T47D (cell line): ENCODE measurements at places on chromosomes 16 and 17.
A peak's percentile ranks its signal among the peaks of the same experiment; 100 is the strongest.

GRCh38 chr16:74455213-74455612, 33.9 kb upstream of the CLEC18B start:
- DNase-seq, result no peak

GRCh38 chr17:45836047-45837044, 8.3 kb upstream of the SPPL2C start:
- DNase-seq, result no peak

- DNase-seq, result no peak
These were observed 1.6 kb upstream of the FMNL1 start for GRCh38 chr17:45220079-45220478.

GRCh38 chr17:27607521-27608091, 23.4 kb upstream of the LGALS9 start:
- no peak for DNase-seq

- no peak for DNase-seq
These were observed 42.1 kb downstream of the ABHD15 start for GRCh38 chr17:29524692-29525091.

DNA sequence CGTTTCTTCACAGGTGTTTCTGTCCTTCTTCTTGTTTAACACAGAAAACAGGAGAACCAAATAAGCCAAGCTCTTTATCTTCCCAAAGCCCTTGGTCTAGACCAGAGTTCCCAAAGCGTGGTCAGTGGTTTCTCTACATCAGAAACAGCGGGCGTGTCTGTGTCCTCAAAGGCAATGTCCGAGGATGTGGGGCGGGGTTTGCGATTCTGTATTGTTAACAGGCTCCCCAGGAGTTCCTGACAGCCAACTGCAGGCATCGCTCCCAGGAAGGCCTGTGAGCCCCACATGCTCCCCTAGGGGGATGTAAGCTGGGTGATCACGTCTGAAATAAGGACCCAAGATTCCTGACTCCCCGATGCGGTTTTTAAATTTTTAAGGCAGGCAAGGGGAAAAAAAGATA, 28.4 kb upstream of the SLC25A19 start:
- no peak for DNase-seq

DNA sequence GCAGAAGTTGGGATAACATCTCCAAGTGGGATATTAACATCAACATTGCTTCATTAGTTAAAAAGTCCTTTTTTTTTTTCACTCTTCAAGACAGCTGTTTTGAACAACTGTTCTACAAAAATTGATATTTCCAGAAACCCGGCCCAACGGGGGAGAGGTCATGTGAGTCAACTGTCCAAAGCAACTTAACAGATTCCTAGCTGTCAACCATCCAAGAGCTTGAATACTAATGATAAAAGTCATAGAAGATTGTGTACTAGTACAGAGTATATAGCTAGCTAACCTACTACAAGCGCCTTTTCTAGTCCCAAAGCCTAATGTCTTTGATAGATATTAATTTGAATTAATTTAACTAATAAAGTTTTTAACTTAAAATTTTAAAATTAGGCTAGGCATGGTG, 172.0 kb downstream of the CYB561 start:
- no peak for DNase-seq

- DNase-seq, result peak; percentile 45
These were observed 1.6 kb downstream of the NUFIP2 start for GRCh38 chr17:29292071-29292991.

DNA sequence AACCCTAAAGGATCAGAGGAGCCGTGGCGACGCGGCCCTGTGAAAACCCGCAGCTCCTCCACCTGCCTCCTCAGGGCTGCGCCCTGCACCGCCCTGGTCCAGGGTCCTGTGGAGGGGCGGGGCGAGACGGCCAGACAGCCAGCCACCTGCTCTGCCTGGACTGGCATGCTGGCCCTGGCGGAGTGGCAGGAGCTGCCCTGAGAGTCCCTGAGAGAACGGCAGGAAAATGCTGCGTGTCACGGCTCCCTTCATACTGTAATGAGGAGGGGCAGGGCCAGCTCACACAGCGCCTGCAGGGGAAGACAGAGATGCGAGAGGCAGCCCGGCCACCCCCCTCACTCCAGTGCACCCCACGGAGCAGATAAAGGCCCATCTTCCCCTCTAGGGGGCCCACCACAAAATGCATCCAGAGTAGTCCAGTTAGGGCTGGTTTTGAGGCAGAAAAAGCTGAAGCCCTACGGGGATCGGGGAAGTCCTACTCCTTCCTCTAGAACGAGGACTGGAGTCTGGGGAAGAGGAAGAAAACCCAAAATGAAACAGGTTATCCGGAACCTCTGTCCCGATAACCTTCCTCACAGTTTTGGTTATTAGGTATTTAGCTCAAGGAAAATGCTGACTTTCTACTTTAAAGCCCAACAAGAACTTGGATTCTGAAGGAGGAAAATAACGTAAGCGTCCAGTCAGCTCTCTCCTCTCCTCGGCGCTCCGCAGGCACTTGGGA, 97.6 kb upstream of the DNAH17 start:
- no peak for DNase-seq

DNA sequence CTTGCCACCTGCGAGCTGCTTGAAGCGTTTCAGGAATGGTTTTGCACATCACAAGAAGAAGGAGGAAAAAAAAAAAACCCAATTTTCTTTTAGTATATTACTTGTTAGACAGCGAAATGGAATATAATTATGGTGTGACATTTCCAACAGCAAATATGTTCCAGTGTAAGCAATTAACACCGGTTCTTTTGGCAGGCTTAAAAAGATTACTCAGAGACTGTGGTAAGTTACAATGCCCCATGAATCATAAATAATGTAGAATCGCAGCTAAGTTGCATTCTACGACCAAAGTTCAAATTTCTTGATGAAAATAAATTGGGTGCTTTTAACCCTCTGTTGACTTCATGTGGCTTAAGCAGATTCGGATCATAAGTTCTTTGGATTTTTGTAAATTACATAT, 245.2 kb downstream of the XYLT1 start:
- no peak for DNase-seq

DNA sequence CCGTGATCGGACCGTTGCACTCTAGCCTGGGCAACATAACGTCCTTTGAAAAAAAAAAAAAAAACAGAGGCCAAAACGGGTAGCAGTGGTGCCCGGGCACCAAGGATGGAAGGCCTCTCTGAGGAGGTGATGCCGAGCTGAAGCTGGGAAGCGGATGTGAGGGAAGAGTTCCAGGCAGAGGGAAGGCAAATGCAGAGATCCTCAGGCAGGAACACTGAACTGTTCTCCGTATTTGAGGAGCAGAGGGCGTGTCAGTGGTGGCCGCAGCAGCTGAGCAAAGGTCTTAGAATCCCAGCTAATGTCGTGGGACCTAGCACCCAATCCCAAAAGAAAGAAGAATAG, 656 bp upstream of the KCTD13 start:
- peak; percentile 37 for DNase-seq

GRCh38 chr17:38456031-38456815, 28.0 kb downstream of the ARHGAP23 start:
- DNase-seq, result no peak

GRCh38 chr16:11689031-11689840, 21.0 kb downstream of the SNN start:
- DNase-seq, result no peak

- DNase-seq, result peak; percentile 79
These were observed 6.5 kb upstream of the MTMR4 start for GRCh38 chr17:58520843-58521430.

GRCh38 chr17:4120332-4120731, 22.5 kb downstream of the ZZEF1 start:
- no peak for DNase-seq

DNA sequence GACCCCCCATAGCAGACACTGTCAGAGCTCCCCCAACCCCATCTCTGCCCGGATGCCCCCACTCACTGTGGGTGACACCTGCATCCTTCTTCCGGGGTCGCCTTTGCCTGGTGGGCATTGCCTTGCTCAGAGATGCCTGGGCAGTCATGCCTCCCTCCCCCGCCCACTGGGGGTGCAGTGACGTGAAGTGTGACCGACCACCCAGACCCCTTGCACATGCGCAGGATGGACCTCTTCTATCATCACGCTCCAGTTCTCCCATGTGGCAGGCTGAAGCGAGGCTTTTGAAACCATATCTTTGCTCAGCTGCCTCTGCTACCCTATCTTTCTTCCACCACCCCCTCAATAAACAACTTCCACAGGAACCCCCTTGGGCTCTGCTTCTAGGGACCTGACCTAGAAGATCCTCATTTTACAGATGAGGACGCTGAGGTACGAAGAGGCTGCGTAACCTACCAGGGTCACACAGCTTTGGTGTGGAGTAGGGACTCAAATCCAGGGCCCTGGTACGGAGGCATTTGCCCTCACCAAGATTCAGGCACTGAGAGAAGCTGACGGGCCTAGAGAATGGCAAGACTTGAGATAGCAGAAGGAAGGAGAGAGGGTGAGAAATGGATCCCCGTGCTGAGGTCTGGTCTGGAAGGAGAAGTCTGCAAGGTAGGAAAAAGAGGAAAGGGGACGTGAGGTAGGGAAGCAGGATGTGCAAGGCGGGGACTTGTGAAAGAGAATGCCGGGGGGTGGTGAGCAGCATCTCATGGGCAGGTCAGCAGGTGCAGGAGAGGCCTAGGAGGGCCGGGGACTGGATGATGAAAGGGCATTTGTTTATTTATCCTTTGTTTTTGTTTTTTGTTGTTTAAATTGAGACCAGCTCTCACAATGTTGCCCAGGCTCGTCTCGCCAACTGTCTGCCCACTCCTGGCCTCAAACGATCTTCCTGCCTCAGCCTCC, 14.4 kb downstream of the NLRC5 start:
- DNase-seq, result no peak

DNA sequence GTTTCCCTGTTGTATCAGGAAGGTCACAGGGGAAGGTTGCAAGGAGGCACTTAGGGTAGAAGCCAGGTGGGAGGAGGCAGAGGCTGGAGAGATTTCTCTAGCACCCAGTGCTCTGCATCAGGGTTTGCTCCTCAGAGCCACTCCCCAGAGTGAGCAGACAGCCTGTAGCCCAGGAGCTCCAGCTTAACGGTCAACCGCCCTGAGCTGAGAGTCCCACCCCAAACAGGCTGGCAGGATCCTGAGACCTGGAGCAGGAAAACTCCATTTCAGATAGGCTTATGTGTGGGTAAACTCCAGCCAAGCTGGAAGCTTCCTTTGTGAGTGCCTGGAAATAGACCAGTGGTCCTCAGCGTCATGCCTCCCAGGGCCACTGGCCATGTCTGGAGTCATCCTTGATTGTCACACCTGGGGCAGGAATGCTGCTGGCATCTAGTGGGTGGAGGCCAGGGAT, 37.9 kb downstream of the MPRIP start:
- DNase-seq, result no peak

- DNase-seq, result no peak
These were observed 247.2 kb downstream of the CNTNAP4 start for GRCh38 chr16:76524356-76524755.

DNA sequence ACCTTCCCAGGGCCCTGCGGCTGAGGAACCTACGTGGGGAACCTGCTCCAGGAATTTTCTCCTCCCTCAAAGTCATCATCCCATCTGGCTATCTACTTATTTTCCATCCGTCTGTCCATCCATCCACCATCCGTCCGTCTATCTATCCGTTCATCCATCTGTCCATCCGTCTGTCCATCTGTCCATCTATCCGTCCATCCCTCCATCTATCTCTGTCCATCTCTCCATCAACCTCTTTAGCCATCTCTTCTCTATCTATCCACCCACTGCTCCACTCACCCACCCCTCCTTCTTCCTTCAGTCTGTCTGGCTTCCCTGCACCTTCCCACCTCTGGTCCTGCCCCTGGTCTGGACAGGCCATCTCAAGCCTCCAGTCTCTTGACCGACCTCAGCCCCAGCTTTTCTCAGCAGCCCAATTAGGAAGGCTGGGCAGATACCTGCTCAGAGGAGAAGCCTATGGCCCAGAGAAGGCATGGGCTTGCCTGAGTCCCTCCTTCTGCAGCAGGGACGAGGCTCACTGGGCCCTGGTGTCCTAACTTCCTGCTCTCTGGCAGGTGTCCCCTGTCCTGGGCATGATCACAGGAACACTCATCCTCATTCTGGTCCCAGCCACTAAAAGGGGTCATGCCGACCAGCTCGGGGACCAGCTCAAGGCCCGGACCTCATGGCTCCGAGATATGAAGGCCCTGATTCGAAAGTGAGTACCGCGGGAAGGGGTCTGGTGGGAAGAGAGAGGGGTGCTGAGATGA, 23.0 kb downstream of the MYBBP1A start:
- no peak for DNase-seq

DNA sequence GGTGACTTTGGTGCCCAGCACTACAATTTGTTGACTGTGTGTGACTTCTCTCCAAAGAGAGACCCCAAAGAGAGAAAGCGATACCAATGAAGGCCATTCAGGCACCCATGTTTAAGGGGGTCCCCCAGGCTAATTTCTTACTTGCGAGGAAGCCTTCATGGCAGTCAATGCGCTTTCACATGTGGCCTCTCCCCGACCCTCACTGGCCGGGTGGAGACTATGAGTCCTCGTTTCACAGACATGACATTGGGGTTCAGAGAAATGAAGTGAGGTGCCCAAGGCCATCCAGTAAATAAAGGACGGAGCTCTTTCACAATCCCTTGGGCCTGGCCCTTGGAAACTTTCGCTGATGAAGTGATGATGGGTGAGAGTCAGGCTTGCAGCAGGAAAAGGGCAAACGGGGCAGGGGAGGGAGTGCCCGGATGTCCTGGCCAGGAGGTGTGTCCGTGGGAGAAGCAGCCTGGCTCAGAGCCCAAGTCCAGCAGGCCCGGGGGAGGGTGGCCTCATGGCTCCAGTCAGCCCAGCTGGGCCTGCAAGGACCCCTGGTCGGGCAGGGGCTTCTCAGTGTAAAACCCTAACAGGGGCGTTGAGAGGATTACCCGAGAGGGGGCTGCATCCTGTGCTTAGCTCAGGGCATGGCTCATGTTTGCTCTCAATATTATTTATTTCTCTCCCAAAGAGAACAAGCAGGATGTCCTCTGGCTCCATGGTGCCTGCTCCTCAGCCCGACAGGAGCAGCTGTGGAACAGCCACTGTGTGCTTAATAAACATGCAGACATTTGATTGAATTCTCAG, 14.7 kb downstream of the TBX2 start:
- no peak for DNase-seq

DNA sequence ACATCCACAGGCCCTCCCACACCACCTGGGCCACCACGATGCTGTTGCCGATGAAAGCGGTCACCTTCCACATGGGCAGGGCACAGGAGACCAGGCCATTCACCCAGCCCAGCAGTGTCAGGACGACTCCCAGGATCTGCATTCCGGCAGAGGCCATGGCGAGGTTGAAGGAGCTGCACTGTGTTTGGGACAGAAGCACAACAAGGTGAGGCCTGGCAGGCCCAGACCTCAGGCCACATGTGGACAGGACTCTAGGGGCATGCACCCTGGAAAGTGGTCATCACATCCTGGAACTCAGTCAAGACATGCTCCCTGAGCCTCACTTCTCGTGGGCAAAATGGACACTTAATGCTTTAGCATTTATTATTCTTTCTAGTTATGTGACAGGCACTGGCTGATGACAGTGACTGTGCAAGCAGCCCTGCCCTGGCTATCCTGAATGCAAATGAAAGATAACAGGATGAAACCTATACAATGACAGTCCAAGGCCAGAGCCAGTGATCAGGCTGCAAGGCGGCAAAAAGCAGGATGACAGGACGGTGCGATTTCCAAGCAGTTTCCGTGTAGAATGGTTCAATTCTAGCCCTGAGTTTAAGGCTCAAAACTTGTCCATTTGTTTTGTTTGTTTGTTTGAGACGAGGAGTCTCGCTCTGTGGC, 2.0 kb downstream of the CLDN6 start:
- no peak for DNase-seq

- DNase-seq, result peak; percentile 67
These were observed 145.3 kb downstream of the IRF8 start for GRCh38 chr16:86044241-86044671.

GRCh38 chr16:10675861-10676260, 18.9 kb downstream of the TEKT5 start:
- DNase-seq, result no peak
